Motor neuron (in vitro differentiated cells): ENCODE measurements at places on chromosomes 7 and 10.

- no peak for ATAC-seq
Measured at GRCh38 chr7:392822-393221, 102.9 kb downstream of the FOXL3 start.

DNA sequence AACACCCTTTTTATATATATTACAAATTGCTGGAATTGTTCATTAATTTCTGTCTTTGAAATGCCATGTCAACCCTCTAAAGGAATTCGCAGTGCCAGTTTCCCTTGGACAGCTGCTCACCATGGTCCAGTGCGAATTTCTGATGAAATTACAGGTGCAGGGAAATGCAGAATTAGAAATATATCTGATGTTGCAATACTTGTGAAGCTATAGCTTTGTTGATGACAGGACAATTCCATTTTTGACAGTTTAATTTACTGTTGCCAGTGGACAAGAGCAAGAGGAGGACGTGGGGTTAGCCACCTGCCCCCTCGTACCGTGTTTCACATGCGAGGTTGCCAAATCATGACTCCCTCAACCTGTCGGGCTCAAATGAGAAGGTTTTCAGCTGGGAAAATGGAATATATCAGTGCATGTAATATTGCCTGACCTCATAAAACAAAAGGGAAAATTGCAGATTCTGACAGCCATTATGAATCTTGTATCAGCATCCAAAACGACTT is 140.6 kb downstream of the MGMT start:
- no peak for ATAC-seq

GRCh38 chr10:60975716-60976115 is 31.7 kb upstream of the RHOBTB1 start:
- no peak for ATAC-seq

- no peak for ATAC-seq
Measured at GRCh38 chr7:125670926-125671572, 741.4 kb upstream of the POT1 start.

GRCh38 chr10:78176320-78177317 is 143.0 kb downstream of the RPS24 start:
- ATAC-seq = no peak

DNA sequence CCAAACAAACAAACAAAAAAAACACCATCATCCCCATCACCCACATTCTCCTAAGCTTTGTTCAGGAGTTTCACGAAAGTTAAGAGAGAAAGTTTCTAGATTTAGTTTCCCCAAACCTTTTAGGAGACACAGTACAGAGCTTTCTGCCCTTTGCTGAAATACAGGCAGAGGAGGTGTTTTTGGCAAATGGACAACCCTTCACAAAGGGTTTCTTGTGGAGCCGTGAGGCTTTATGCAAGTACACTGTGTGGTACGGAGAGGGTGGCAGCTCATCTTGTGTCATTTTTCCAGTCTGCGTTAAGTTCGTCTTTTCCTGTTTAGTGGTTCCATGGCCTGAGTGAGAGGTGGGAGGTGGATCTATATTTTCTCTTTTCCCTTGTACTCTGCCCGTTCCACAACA is 215.5 kb upstream of the PRKCQ start:
- ATAC-seq = no peak

- no peak for ATAC-seq
Measured at GRCh38 chr10:102404361-102405107, 9.0 kb downstream of the NFKB2 start.

DNA sequence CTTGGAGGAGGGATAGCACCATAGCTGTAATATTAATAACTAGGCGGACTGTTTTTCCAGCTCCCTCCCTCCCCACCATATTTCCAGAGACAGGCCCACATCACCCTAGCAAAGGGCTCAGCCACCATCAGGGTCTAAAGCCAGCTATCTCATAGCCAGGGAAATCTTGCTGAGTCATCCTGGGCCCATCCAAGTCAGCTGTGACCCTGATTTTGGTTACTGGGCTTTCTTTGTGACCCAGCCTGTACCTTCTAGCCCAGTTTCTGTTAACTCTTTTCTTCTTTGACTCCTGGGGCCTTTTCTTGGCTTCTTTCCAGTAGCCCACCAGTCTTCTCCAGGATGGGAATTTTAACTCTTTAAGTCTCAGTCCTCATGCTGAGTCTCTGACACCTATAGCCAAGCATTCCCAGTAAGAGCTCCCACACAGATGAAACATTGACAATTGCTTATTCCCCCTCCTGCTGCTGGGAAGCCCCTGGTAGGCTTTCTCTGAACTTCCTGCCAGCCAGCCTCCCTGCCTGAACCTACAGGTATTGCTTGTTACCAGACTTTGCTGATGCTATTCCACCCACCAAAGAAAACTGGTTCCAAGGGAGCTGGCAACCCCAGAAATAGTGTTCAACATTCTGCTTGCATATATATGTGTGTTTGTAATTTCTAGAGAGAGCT is 34.8 kb upstream of the ADO start:
- no peak for ATAC-seq

DNA sequence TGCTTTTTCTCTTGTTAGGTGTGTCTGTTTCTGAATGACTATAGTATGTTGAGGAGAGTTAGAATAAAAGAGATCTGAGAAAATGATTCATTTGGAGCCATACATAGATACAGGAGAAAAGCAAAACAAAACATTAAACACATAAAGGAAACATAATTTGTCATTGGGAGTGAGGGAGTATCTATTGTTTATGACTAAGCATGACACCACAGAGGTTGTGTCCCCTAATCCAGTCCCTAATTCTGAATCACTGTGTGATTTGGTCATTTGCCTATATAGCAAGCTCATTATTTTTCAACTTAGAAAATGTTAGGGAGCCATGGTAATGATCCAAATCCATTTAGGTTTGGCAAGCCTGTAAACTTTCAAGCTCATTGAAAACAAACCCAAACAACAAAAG is 132.3 kb upstream of the BMPER start:
- no peak for ATAC-seq

DNA sequence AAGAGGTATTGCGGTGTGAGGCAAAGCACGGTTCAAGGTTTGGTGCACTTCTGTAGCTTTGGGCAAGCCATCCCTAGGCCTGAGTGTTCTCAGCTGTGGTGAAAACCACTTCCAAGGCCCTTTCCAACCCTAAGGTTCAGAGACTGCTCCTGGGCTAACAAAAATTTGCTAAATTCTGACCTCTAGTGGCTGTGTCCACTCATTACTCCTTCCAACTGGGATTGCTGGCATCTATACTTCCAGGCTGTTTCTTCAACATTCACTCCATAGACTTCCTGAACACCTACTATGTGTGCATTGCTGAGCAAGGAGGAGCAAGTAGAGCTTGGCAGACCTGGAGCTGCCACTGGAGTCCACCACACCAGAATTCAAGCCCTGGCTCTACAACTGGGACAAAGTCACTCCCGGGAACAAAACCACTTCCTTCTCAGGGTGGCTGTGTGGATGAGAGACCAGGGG is 29.3 kb upstream of the SH3PXD2A start:
- peak; percentile 50 for ATAC-seq

- ATAC-seq = no peak
Measured at GRCh38 chr7:43577485-43577951, 5.4 kb upstream of the STK17A start.

- peak; percentile 92 for ATAC-seq
Measured at GRCh38 chr7:2465928-2466327, 10.3 kb downstream of the GRIFIN start.

GRCh38 chr7:46814516-46815250 is 767.2 kb downstream of the TNS3 start:
- no peak for ATAC-seq

DNA sequence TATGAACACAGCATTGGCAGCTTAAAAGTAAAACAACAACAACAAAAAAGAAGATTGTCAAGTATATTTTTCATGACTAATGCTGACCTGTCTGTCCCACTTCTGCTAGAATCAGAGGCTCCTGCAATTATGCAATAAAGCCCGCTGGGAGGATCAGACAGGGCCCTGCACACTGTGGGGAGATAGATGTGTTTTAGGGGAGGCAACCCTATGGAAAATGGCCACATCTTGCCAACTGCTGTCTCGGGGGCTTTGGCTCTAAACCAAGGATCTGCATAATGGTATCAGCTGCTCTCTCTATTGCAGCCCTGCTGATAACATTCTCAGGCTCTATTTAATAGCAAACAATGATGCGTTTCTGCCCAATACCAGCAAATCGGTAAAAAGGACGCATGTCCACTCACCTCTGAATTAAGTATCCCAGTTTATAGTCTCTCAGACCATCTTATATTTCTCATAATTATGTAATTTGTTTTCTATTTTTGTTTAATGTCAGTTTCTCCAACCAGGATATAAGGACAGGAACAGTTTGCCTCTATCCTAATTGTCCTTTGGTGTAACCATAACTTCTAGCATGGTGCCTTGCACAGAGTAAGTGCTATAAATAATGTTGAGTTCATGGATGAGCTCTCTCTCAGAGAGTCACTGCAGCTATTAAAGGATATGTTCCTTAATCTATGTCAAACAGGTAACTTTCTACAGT is 15.3 kb upstream of the PRKAR2B start:
- ATAC-seq = no peak

DNA sequence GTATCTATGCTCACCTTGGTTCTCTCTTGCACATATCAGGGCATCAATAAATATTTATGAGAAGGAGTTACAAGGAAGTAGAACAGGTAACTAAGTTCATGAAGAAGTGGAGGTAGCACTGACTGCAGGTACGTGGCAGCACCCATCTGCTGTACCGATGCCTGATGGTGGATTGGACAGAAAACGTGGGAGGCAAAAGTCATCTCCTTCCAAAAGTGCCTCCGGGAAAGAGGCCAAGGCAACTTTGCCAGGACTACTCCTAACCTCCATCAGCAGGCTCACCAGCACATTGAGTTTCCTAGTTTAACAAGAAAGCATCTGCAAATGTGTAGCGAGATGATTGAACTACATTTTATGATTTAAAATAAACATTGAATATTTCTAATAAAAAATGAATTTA is 248.8 kb downstream of the ANKRD7 start:
- ATAC-seq = no peak

DNA sequence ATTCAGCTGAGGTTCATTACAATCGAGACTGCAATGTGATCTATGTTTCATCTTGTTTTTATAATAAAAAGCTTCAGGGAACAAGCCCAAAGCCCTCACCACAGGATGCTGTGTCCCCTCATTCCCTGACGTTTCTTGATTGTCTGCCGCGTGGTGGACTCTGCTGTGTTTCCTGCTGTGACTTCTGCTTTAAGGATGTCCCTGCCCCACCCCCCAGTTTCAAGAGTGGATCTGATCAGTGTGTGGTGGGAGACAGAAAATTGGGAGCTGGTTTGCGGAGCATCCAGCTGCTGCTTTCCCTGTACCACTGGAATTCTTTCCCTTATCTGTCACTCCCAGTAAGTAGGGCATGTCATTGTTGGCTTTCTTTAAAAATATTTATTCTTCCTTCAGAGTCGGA is 86.2 kb downstream of the CREM start:
- no peak for ATAC-seq

DNA sequence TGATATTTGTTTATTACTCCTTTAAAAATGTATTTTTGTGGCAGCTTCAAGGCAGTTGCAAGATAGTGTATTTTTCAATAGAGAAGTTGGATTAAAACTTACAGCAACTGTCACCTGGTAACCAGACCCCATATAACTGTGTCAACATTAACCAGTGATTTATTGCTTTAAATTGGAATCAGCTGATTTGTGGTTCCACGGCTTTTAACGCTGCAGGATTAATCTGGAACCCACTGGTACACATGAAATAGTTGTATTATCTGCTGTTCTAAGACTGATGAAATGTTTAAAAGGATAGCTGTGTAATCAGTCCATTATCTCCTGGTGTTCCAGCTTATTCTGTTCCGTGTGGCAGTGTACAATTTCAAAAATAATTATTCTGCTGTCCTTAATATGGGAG is 180.2 kb downstream of the CELF2 start:
- peak; percentile 83 for ATAC-seq

DNA sequence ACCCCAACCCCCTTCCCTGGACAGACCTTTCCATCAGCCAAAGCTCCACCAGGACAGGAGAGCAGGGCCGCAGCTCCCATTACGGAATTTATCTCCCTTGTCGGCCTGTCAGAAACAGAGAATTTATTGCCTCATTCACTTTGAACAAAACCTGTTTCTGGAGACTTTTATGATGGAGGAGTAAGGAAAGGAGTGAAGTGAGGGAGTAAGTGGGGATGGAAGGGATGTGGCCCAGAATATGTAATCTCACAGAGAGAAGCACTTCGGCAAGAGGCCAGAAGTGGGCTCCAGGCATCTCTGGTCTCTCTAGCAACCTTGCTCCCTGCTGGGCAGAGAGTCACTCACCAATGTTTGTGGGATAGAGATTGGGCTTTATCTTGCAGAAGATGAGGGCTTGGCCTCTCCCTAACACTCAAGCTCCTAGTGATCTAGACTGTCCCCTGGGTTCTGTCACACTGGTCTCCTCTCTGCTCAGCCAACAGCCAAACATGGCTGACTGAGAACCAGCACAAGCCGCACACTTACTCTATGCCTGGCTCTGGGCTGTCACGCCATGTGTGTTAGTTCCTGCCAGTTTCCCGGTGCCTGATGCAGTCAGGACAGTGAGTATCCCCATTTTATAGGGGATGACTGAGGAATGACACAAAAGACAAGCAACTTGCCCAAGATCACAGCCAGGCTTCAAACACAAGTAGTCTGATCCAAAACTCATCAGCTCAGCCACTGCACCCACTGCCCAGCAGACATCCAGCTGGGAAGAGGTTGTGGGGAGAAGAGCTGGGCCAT is 149.4 kb upstream of the ZMIZ1 start:
- ATAC-seq = peak; percentile 46

DNA sequence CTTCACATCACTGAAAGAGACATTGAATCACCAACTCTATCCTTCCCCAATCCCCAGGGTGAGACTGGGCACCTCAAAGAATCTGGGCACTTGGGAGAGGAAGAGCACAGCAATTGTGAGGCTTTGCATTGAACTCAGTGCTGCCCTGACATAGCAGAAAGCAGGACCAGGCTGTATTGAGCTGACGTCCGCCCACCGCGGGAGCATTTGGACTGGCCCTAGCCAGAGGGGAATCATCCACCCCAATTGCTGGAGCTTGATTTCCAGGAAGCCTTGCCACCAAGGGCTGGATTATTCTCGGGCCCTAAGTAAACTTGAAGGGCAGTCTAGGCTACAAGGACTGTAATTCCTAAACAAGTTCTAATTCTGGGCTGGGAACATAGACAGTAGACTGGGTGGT is 416.3 kb upstream of the PHF14 start:
- no peak for ATAC-seq

DNA sequence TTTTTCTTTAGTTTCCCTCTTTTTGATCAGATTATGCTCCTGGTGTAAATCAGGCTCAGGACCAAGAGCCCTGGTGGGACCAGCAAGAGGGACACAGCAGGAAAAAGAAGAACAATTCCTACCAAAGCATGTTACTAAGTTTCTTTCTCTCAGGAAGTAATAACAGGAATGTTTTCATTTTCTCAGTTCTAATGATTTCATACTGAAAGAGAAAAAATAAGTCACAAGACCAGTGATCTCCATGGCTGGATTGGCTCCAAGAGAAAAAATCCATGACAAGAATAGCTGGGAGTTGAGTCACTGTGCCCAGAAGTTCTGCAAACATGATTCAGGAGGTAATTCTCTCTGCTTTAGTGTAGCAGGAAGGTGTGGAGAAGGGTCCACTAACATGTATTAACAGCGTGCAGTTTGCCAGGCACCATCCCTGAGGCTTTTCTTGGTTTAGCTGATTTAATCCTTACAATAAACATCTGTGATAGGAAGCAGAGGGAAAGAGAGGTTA is 23.8 kb upstream of the IFIT2 start:
- ATAC-seq = peak; percentile 67
